ENCODE measurements at places on chromosomes 7 and 10.

- no peak for DNase-seq
Observed at GRCh38 chr10:72056932-72057751, 31.2 kb downstream of the SPOCK2 start.

DNA sequence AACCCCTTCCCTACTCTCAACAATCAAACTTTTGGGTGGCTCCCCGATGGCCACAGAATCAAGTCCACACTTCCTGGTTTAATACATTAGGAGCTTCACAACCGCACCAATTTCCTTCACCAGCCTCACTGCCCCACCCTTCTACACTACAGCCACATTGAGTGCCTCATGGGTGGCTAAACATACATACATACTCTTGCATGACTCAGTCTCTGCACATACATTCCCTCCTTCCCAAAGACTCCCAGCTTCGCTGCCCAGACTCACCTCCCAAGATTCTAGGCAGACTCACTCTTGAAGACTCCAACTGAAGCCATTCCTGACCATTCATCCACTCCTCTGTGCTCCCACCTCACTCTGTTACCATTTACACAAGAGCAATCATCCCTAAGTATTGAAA, 15.9 kb downstream of the VPS41 start:
- DNase-seq = no peak

DNA sequence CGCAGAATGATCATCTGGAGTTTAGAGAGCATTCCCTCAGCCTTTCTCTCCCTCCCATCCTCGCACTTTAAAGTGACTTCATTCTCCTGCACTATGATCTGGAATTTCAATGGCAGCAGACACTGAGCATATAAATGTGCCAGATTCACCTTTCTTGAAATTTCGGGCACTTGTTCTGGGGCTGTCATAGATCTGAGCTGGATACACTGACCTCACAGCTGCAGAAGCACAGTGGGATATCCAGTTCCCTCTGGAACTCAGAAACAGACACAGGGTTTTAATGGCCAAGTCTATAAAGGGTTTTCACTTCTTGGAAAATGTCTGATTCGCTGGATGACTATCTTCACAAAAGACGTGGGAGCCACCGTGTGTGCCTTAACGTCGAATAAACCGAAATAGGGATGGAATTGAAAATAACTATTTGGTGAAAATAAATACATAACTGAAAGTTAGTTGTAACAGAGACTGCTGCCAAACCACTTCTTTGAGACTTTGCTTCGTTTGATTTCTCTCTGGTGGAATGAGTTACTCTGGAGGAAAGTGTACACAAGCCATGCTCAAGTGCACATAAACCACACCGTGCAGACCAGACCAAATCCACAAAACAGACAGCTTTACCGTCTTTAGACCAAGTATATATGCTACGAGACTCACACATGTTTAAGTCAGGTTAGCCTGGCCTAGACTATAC, 126.1 kb downstream of the SVIL start:
- DNase-seq = no peak

- no peak for DNase-seq
Observed at GRCh38 chr10:23120001-23120934, 24.9 kb downstream of the MSRB2 start.

GRCh38 chr7:115096262-115096661, 174.4 kb downstream of the MDFIC start:
- no peak for DNase-seq

DNA sequence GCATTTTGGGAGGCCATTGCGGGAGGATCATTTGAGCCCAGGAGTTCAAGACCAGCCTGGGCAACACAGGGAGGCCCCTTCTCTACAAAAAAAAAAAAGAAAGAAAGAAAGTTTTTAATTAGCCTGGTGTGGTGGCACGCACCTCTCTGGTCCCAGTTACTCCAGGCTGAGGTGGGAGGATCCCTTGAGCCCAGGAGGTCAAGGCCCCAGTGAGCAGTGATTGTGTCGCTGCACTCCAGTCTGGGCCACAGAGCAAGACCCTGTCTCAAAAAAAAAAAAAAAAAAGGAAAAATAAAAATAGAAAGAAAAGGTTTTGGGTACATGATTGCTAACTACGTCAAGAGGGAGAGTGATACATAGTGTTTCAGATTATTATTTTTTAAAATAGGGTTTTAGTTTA, 2.0 kb upstream of the USP54 start:
- no peak for DNase-seq

DNA sequence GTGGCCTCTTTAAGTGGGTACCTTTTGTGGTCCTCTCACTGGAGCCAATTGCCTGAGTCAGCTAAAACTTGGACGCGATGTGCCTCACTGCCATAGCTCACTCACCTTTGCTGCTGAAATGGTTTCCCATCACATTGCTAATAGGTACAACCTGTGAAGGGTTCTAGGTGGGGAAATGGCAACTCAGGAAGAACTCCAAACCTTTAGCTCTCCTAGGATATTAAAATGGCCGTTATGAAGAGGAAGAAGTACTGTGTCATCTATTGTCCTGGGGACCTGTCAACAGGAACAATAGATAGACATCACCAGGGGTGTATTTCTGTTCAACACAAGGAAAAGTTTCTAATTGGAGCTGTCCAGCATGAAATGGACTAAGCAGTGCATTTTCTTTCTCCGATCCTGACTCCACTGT, 1.2 kb upstream of the ZNF655 start:
- no peak for DNase-seq

DNA sequence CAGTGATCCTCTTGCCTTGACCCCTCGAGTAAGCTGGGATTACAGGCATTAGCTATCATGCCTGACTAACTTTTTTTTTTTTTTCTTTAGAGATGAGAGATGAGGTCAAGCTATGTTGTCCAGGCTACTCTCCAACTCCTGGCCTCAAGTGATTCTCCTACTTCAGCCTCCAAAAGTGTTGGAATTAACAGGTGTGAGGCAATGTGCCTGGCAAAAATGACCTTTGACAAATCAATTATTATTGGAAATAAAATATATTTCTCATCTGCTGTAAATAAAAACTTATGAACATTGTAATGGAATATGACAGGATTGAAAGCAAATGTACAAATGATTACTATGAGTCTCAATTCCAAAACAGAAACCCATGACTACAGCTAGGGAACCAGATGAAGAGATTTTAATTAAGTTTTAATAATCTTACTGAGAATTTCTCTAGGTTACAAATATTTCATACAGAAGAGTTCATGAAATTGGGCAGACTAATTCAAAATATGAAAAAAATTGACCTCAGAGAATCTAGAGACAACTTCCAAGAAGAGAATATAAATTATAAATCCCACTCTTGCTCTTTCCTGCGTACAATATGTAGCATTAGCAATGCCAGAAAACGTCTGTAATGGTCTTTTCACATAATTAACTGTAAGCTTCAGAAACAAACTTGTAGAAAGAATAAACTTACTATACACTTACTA, 414.7 kb downstream of the DGKB start:
- no peak for DNase-seq

- DNase-seq = no peak
Observed at GRCh38 chr7:64888561-64888900, 14.5 kb upstream of the ZNF273 start.

DNA sequence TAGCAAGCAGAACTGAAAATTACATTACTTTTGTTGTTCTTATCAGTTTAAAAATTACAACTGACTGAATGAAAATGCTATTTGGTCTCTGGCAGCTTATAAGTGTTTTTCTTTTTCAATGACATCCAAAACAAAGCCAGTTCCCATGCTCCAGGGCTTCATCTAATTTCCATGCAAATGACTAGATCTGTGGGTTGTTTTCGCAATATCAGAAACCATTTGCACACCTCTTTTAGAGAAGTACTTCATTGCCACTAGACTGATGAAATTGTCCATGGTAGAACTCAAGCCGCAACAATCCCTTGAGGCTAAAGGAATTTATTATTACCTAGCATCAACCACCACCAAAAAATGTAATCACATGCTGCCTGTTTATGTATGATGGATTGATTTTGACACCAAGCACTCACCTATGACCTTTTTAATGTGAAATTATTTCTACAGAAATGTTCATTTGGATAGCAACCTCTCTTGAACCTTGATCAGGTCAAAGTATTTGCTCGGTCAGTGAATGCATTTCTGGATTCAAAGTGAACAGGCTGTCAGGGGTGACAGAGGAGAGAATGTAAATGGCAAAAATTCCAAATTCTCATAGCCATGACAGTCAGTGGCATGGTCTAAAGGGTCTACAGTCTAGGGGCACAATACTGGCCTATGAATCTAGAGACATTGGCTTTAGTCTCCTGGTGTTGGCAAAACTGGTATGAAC, 769.3 kb downstream of the SORCS1 start:
- DNase-seq = no peak

- no peak for DNase-seq
Observed at GRCh38 chr7:146414373-146414772, 297.8 kb downstream of the CNTNAP2 start.

- DNase-seq = no peak
Observed at GRCh38 chr7:49255054-49255453, 330.7 kb downstream of the CDC14C start.

GRCh38 chr10:17064435-17064834, 65.2 kb downstream of the CUBN start:
- no peak for DNase-seq

- no peak for DNase-seq
Observed at GRCh38 chr10:15313843-15314242, 57.2 kb downstream of the FAM171A1 start.

DNA sequence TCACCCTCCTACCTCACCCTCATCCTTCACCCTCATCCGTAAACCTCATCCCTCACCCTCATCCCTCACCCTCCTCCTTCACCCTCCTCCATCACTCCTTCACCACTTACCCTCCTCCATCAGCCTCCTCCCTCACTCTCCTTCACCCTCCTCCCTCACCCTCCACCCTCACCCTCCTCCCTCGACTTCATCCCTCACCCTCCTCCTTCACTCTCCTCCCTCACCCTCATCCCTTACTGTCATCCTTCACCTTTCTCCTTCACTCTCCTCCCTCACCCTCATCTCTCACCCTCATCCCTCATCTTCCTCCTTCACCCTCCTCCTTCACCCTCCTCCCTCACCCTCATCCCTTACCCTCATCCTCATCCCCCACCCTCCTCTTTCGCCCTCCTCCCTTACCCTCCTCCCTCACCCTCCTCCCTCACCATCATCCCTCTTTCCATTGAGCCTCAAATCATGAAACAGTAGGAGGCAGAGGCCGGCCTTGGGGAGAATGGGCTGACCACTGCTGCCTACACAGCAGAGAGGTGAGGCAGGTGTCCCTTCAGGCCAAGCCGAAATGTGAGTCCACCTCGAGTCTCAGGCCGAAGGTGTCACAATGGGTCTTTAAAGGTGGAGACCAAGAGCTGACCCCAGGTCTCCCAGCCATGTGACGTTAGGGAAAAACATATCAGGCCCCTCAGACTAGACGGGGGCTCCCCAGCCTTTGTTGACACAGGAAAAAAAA, 53.0 kb downstream of the PDGFA start:
- no peak for DNase-seq

- no peak for DNase-seq
Observed at GRCh38 chr10:131745591-131745990, 155.2 kb upstream of the PPP2R2D start.

DNA sequence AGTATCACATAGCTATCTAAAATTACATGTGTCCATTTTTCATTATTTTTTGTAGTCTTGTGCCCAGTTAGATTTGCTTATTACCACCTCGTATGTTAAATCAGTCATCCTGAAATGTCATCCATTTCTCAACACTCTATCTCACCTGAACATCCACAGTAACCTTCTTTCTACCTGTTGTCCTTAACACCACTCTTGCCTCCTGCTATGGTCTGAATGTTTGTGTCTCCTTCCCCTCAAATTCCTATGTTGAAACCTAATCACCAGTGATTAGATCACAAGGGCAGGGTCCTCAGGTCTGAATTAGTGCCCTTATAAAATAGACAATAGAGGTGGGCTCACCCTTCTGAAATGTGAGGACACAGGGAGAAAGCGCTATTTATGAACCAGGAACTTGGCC, 80.2 kb upstream of the ASAH2 start:
- DNase-seq = no peak

GRCh38 chr7:100965723-100966541, 3.4 kb upstream of the MUC12 start:
- peak; percentile 71 for DNase-seq

DNA sequence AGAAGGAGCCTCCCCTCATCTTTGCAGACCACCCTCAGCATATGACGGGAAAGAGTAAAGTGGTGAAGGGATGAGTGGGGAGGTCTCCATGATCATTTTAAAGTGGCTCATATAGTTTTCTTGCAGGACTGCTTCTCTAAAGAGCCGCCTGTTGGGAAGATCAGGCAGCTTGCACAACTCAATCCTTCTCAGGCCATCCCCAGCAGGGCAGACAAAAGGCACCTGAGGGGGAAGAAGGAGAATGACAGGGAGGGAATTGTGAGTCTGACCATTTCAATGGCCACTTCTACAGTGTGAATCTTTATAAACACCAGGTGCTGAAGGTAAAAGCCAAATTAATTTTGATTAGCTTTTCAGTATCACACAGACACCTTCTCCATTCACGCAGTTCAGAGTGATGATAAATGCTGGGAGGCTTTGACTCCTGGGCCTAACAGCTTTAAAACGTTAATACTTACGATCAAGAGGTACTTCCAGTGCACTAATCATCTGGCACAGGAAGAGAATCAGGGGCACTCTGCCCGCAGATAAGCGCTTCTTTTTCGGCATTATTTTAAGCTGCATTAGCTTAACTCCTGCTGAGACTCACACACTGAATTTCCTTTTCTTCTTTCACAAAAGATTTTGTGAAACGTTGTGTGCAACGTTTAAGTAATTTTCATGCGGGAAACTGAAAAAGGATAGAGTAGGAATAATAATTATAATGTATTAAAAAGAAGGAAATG, 109.5 kb upstream of the LAMB4 start:
- DNase-seq = no peak

DNA sequence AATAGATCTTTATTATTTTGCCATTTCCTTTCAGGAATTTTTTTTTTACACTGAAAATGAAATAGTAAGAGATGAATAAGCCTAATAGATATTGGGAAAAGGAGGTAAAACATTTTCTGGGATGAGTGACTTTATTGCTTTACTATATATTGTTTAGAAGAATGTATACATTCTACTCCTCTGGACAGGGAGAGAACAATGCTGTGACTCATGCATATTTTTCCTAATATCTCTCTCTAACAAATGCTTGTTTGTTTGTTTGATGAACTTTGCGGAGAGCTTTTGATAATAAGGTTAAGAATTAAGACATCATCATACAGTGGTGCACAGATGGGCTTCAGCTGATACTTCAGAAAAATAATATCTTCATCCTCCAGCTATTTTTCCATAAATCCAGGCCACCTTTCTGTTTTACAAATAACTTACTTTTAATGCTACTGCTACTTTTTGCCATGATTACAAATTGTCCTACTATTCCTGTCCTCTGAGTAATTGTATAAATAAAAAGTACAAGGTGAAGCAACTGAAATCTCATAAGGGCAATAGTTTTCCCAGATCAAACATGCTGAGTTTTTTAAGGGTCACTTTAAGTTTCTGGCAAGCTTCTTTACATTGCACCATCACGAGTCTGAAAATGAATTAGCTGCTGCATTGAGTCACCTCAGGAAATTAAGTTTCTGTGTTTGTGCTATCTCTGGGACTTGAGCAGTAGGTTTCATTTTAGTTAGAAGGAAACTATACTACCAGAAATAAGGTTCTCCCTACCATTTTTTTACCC, 207.3 kb upstream of the POT1 start:
- DNase-seq = no peak
